NCI-H1436 treated with DMSO at 0.1 percent for 48 hours (cell line): ENCODE measurements at places on chromosomes 11 and 22.

- no peak for DNase-seq
Measured at GRCh38 chr11:45794169-45794568, 10.8 kb upstream of the SLC35C1 start.

DNA sequence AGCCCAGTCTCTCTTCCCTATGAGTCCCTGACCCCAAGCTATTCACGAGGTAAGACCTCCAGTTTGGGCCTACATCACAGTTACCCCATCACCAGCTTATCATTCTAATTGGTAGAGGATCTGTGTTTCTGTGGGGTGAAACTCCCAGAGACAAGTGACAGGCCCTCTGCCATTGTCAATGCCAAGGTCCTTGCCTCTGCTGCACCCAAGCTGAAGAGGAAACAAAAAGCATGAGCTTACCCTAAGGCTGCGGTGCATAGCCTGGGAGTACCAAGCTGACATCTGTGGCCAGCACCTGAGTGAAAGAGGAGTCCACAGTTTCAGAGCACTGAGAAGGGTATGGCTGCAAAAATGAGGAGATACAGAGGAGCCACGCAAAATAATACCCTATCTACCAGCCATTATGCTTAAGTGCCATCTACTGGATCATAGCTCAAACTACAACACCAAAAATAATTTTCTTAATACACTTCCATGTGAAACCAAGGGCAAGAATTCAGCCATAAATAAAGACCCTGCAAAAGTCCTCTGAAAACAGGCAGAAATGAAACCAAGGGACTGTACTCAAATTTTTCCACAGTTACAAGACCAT is 62.3 kb upstream of the ANO5 start:
- DNase-seq: no peak

DNA sequence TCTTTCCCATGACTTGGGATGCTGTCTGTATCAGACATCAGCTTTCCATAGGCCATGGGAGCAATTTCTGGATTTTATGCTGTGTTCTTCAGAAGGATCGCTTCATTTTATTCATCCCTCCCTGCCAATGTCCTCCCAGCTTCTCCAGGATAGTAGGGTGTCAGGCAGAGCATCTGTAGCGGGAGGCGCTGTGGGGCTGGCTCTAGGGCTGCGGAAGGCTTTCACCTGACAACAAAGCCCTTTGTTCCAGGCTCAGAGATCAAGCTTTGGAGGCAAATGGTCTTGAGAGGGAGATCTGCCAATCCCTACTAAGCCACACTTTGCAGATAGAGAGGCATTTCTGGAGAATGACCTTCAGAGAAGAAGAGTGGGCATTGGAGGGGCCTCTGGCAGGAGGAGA is 29.5 kb upstream of the FTH1 start:
- no peak for DNase-seq

DNA sequence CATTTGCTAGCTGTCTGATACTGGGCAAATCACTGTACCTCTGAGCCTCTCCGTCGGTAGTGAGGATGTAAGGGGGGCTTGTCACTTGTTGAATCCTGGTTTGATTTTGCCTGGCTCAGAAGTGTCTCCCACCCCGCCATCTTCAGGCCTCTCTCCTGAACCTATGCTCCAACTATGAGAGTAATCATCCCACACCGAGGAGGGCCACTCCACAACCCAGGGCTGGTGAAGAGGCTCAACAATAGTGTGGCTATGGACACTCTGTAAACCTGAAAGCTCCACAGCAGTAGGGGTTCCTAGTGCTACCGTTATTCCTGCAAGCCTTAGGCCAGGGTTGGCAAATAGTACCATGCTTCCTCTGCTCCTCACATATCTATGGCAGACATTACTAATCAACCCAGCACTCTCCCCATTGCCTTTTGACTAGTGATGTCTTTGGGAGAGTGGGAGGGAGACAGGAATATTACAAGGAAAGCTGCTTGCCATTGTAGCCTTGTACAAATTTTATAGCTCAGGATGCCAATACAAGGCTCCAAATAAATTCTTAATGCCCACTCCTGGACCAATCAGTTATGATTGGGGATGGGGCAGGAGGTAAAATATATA is 134.0 kb upstream of the TEAD1 start:
- no peak for DNase-seq

GRCh38 chr11:34476849-34477248 is 36.7 kb downstream of the ELF5 start:
- DNase-seq: no peak

- no peak for DNase-seq
Measured at GRCh38 chr22:28341001-28341400, 338.6 kb downstream of the TTC28 start.

- DNase-seq: no peak
Measured at GRCh38 chr11:62400760-62401159, 18.1 kb upstream of the SCGB1A1 start.

- DNase-seq: no peak
Measured at GRCh38 chr22:20973634-20974286, 6.7 kb downstream of the AIFM3 start.

DNA sequence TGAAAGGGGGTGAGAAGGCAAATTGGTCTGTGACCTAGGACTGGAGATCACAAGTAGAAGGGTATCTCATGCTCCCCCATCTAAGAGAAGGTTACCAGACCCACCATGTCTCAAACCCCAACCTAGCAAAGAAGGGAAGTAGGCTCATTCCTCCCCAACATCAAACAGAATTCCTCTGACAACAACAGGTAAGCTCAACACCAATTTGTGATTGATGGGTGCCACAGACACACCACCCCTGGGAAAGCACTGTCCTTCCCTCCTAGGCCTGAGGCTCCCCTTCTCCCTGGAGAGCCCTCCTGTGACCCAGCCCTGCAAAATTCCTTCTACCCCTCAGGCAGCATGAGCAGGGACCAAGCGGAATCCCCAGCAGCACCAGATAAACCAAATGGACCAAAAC is 154.3 kb downstream of the BUD13 start:
- DNase-seq: no peak

DNA sequence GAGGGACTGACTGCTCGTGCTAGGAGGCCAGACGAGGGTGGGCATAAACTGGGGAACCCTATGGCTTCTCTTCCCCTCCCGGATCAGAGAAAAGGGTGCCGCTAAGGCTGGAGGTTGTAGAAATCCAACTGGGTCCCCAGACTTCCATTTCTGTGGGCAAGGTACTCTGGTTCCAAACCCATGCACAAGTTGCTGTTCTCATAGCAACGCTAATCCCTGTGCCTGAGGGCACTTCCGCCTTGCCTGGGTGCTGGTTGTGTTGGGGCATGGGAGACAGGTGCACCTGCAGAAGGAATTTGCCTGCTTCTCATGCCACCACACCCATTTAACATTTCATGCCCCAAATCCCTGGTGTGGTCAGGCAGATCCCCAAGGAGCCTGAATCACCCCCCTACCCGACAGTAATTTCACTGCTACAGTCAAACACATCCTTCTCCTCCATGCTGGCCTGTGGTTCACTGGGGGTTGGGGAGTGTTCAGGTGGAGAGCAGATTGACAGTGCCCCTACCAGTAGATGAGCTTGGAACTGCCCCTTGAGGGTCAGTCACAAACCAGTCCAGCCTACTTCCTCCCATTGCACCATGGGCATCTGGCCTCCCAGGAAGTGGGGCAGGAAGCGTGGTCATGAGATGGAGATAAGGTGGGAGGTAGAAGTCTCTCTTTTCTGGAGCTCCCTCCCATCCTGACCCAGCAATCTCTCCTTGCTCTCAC is 1.2 kb downstream of the C2CD2L start:
- peak; percentile 4 for DNase-seq

DNA sequence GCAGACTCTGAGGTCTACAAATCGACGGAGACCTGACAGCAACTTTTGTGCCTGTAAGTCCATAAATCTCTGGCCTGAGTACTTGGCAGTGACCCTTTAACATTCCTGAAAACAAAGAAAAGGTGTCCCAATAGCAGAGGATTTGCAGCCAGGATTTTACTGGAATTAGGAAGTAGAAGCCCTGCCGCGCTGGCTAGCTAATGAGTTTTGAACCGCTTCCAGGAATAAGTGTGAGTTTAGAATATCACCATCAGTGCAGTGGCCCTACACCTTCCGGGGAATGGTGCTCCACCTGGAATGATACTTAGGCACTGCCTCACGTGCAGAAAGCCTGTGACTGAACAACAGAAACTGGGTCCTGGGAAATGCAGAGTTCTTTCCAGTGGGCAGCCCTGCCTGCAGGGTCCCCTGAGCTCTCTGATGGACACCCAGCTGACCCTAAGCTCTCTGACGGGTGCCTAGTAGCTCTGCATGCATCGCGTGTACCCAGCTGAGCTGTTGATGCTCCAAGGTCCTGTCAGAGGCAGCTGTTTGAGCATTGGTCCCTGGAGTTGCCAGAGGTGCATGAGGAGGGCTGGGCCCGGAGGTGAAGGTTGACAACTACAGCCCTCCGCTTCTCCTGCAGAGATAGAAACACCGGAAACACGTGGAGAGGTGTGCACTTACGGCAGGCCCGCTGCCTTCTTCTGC is 380.9 kb downstream of the TBC1D22A start:
- DNase-seq: no peak

DNA sequence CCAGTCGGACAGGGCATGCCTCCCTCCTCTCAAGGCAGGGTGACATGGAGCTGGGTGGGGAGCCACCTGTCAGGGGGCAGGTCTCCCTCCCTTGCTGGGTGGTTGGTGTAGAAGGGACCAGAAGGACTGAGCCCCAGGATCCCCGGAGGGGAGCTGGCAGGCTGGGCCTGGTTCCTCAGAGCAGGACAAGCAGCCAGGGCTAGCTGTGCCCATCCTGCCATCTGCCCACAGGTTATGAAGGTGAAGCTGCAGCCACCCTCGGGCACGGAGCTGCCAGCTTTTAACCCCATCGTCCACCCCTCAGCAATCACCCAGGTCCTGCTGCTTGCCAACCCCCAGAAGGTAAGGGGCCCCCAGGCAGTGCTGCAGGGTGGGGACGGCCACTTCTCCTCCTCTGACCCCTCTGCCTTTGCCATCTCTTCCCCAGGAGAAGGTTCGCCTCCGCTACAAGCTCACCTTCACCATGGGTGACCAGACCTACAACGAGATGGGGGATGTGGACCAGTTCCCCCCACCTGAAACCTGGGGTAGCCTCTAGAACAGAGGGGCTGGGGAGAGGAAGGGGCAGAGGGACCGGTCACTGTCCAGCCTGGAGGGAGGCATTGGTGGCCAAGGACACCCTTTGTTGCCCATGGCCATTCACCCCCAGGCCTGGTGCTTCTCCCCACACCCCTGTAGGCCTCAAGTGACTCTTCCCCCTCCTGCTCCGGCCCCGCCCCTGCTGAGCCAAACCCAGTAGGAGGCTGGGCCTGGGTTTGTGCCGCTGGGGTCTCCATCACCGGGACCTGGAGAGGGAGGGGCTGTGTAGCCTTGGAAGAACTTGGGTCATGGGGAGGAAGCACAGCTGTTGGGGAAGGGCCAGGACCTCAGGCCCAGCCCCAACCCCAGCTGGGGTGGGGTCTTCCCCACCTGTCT is 7.0 kb upstream of the SH3BP1 start:
- DNase-seq: no peak

GRCh38 chr11:64344787-64345186 is 4.8 kb downstream of the CCDC88B start:
- DNase-seq: no peak

- DNase-seq: no peak
Measured at GRCh38 chr22:46910624-46911023, 148.2 kb downstream of the TBC1D22A start.

GRCh38 chr22:24148266-24149197 is 32.8 kb upstream of the SUSD2 start:
- no peak for DNase-seq

DNA sequence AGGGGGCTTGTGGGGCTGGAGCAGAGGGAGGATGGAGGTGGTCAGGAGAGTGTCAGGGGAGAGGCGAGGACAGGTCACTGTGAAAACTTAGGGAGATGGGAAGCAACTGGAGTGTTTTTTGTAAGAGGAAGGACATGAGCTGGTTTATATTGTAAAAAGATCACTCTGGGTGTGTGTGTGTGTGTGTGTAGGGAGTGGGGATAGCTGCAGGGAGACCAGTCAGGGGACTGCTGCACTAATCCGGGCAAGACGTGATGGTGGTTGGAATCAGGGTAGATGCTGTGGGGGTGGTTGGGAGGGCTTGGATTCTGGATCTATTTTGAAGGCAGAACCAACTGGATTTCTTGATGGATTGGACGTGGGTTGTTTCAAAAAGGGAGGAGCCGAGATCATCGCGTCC is 11.3 kb upstream of the SYT7 start:
- no peak for DNase-seq

DNA sequence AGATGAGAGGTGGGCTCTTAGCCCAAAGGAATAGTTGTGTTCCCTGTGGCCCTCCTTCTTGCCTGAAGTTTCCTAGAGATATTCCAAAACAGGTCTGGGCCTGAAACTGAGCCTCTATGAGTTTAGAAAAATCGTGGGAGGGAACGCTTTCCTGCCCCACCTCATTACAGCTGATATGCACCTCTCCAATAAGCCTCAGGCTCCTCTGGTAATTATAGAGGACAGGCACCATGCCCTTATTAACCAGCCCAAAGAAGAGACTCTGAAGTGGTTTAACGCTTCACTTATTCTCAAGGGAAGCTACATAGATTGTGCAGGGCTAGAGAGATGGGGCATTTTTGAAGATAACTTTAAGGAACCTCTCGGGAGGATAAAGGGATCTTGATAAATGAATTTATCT is 3.4 kb upstream of the MPZL2 start:
- no peak for DNase-seq

DNA sequence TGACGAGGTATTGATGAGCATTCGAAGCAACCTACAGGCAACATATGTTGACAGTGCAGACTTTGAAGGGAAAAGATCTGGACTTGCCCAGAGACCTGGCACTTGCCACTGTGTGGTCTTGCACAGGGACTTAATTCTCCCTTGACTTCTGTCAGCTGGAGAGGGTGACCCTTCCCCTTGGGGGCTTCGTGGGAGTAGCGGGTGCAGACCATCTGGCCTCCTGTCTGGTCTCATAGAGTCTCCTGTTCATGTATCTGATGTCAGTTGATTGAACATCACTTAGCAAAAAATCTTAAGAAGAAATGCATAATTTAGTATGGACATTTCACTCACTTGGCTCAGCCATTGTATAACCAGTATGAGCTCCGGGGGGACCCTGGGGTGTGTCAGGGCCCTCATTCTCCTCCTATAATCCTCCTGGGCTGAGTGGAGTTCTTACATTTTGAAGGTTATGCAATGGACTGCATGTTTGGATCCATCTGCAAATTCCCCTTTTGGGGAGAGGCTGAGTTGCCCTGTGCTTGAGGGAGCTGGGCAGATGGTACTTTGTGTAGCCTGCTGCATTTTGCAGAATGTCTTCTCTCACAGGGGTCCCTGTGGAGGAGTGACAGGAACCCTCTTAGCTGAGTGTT is 13.0 kb downstream of the BCR start:
- no peak for DNase-seq

GRCh38 chr11:61034704-61035525 is 63.4 kb downstream of the CD6 start:
- no peak for DNase-seq
